ENCODE measurements at places on chromosomes 7 and 10.

DNA sequence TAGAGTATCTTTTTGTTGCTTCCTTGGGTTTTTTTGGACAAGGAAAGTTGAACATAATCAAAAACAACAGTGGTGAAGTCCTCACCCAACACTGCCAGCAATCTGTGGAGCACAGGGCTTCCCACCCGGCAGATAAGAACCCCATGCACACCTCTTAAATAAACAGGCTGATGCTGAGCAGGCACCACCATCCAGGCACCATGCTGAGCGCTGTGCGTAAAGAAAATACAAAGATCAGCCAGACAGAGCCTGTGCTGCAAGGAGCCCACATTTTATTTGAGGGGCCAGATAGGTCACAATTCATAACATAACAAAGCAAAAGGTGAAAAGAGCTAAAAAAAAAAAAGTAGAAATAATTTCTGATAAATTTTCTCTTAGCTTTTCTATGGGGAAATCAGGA lies 231.2 kb downstream of the PTPRN2 start:
- no peak for DNase-seq

DNA sequence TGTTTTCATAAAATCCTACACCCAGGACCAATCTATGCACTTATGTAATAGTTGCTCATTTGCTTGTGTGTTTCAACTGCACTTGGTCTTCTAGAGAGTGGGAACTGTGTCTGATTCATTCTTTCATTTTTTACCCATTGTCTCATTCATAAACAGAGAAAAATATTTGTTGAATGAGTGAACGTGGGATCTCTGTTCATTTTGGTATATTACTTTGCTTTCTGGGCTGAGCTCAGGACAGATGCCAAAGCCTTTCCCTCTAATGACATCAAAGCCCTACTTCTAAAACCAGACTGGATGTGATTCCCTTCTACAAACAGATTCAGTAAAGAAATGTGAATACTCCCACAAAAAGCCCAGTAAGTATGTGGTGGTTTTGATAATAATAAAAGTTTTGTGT lies 145.2 kb downstream of the ST7 start:
- DNase-seq: no peak

- DNase-seq: no peak
These were observed 37.2 kb downstream of the CYCS start for GRCh38 chr7:25087855-25088254.

GRCh38 chr10:122508021-122508420 lies 46.7 kb downstream of the HTRA1 start:
- DNase-seq: no peak

GRCh38 chr10:92880233-92880861 lies 32.0 kb downstream of the EXOC6 start:
- no peak for DNase-seq

- no peak for DNase-seq
These were observed 218.3 kb downstream of the SEMA3A start for GRCh38 chr7:83976302-83976701.

GRCh38 chr10:44956226-44956625 lies 3.4 kb upstream of the RASSF4 start:
- no peak for DNase-seq

DNA sequence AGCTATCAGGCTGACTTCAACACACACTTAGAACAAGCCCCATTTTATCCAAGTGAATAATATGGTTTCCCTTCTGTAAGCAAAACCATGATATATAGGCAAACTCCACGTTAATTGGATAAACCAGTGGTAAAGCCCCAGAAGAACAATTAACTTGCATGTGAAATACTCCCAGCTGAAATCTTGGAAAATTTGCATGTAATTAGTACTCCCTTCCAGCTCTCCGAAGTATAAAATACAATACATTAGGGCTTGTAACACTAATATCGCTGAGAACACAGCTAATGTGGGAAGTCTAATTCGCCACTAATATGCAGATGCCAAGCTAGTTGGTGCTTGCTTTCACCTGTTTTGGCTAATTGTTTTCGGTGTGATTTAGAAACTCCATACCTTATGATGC lies 859.0 kb upstream of the AUTS2 start:
- DNase-seq: no peak

- DNase-seq: no peak
These were observed 3.8 kb downstream of the VPS41 start for GRCh38 chr7:38905056-38905759.

DNA sequence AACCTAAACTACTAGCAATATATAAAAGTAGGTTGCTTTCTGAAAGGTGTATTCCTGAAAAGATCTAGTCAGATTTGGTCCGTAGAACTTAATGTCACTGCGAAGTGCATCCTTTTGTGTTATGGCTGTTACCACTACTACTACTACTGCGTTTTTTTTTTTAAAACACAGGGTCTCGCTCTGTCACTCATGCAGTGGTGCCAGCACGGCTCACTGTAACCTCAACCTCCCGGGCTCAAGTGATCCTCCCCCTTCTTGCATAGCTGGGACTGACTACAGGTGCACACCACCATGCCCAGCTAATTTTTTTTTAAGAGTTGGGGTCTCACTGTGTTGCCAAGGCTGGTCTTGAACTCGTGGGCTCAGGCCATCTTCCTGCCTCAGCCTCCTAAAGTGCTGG lies 14.5 kb downstream of the WIPI2 start:
- DNase-seq: no peak

DNA sequence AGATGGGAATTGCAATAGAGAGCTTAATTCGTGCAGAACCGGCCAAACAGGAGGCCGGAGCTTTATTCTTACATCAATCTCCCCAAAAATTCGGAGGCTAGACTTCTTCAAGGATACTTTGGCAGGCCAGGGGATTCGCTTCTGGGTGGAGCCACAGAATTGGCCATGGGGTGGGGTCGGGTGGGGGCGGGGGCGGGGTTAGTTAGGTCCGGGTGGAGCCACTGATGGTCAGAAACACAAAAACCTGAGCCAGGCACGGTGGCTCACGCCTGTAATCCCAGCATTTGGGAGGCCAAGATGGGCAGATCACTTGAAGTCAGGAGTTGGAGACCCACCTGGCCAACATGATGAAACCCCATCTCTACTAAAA lies 87.5 kb downstream of the SEPTIN14 start:
- DNase-seq: no peak

- no peak for DNase-seq
These were observed 28.4 kb upstream of the CNPY1 start for GRCh38 chr7:155574556-155575290.
